ENCODE measurements at places on chromosomes 4 and X.

- peak; percentile 52 for DNase-seq
These were observed 231.9 kb upstream of the INTU start for GRCh38 chr4:127400731-127401346.

GRCh38 chr4:103111598-103111997 is 12.0 kb upstream of the BDH2 start:
- DNase-seq: no peak

DNA sequence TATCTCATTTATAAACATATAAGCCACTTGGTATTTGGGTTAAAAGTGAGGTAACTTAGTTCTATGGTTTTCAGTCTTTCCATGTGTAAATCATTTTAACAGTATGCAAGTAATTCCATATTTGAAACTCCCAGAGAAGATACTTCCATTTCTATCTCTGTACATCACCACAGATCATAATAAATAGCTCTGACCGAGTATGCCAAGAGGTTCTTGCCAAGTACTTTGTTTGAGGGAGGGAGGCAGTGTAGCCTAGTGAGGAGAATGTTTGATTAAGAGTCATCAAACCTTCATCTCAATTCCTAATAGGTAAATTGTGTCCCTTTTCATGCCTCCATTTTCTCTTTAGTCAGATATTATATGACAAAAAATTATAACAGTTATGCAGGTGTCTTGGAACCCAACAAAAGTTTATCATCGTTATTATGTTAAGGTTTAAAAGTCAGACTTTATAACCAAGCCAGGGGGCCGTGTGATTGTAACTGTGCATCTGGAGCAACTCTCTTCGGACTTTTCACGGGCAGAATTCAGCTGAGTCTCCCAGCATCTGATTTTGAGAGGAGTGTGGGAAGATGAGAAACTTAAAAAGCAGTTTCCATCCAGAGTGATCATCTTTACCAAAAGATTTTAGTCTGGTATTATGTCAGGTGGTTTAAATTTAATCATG is 123.8 kb downstream of the ANK2 start:
- DNase-seq: no peak

DNA sequence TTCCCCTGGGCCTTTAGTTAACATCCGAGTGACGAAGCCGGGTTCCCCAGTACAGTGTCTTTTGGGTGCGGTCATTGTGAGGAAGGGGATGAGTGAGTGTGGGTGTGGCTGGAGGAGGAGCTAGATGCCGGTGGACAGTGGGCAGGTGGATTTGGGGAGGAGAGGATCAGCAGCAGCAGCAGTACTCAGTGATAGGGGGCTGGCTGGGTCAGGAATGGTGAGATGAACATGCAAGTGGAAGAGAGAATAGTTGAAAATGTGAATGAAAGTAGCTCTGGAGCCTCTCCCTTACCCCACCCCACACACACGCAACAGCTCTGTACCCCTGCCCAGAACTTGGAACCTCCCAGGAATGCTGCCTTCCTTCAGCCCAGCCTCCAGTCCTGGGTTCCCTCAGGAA is 4.5 kb downstream of the TSR2 start:
- no peak for DNase-seq

DNA sequence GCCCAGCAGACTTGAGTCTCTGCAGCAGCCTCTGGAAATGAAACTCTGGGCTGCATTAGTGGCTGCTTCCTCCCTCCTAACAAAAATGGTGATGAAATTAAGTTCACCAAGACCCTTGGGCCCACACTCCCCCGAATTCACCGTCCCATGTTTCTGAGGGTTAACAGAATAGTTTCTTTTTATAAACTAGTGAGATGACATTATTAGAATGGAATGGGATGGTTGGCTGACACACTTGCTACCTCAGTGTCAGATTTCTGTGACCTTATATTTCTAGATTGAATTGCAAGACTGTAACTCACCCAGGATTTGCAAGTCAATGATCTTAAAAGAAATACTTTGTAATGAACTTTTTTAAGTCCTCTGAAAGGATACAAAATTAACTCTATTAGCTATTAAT is 127.1 kb downstream of the SHROOM3 start:
- DNase-seq: no peak

GRCh38 chrX:118272242-118272641 is 73.7 kb upstream of the WDR44 start:
- no peak for DNase-seq

DNA sequence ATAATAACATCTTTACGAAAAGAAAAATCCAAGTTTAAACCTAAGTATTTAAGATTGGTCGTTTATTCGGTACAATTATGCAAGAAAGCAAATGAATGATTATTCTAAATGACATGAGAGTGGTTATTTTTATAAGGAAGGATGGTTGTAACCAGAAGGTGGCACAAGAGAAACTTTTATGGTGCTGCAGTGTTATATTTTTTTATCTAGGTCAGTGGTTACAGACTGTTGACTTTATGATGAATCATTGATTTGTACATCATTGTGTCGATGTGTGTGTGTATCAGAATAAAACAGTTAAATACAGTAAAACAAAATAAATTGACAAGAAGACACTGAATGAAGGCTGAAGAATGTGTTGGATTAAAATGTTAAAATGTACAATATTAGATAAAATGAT is 9.8 kb downstream of the DCAF8L2 start:
- DNase-seq: no peak

DNA sequence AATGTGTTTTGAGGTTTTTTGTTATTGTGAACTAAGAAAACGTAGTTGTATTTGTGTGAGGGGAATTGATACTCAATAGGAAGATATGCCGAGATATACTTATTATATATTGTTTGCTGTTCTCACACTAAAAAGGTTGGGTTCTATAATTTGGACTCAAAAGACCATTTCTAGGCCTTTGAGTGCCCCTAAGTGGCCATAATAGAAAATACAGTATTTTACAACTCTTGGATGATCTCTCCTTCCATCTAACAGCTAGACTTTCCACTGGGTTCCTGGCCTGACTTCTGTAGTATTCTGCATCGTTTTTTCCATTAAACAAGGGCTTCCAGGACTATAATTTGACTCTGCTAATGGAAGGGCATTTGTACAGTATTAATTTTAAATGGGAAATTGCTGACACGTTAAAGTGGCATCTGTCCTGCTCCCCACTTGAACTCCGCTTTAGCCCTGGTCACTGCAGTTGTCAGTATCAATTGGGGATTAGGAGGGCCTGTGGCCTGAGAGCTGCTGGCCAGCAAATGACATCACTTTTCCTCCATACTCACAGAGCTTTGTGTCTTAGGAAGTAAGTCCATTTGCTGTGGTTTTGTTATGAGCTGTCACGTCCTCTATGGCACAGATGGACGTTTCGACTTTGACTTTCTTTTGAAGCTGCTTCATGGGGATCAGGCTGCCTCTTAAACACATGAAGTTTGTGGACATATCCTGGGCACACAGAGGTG is 176.9 kb downstream of the SLIT2 start:
- DNase-seq: no peak
